ENCODE measurements at places on chromosomes 6 and 20.
A peak's percentile ranks its signal among the peaks of the same experiment; 100 is the strongest.

- DNase-seq: no peak
These were observed 19.0 kb upstream of the GSTA4 start for GRCh38 chr6:53014063-53014462.

- no peak for DNase-seq
These were observed 3.4 kb downstream of the CST2 start for GRCh38 chr20:23823111-23823510.

DNA sequence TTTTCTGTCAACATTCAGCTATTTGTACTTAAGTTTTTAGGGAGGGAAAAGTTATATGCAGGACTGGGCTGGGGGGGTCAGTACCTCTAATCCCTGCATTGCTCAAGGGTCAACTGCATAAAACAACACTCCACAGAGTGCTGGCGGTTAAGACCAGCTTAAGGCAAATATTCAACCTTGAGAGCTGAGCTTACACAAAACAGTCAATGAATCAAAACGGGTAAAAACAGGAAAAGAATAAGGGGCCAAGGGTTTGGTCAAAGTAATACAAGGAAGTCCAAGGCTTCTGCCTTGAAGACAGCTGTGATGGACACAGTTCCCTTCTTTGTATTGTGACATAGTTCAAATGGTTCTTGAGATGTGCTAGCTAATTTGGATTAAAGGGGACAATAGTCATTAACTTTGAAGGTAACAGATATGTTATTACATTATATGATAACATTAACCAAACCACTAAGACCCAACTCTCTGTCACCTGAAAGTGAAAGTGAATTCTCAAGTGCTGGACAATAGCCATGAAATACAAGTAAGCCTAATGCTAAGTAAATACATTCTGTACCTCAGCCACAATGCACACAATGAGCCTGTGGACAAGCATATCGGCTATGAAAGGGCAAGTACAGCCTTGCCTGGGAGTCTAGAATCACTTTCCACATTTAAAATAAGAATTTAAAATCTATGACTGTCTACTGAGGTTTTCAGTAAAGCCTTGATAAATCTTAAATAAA lies 106.8 kb downstream of the PDE10A start:
- no peak for DNase-seq

DNA sequence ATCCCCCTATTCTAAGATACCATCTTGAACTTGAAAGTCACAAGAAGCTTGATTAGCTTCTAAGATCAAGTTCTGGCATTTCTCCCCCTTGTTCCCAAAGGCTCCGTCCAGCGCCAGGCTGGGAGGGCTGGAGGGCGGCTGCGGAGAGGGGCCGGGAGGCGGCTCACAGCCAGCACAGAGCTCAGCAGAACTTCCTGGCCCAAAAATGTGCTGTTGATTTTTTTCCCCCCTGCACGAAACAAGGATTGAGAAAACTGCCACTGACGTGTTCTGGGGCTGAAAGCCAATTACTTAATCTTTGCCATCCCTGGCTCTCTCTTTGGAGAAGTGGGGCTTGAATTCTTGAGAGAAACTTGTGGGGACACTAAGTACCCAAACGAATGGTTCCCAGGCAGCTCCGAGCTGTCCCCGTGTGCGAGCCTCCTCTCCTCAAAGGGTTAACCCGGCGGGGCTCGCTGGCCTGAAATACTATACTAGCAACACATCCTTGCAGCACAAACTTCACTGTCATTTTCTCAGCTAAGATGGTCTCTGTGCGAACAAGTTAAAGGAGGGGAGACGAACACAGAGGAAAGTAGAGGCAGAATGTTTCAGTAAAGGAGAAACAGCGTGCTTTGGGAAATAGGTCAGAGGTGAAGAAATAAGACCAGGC lies 452 bp downstream of the TRAF3IP2 start:
- DNase-seq: peak; percentile 62

GRCh38 chr6:18269717-18270116 lies 5.4 kb upstream of the DEK start:
- DNase-seq: no peak

DNA sequence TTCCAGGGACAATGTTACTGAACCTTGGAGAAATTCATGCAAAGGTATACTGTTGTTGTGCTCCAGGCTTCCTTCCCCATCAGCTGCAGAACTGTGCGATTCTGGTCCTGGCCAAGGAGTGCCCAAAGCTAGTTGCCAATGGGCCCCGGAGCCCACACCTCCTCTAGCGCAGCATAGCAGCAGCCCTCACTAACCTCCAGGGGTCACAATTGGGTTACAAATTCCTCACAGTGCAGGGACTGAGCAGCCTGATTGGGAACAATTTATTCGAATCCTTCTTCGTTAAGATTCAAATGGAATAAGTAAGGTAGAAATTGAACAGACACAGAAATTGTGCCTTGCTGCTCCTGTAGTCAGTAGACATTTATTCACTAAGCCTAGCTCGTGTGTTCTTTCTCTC lies 284.9 kb downstream of the PRKN start:
- peak; percentile 21 for DNase-seq

DNA sequence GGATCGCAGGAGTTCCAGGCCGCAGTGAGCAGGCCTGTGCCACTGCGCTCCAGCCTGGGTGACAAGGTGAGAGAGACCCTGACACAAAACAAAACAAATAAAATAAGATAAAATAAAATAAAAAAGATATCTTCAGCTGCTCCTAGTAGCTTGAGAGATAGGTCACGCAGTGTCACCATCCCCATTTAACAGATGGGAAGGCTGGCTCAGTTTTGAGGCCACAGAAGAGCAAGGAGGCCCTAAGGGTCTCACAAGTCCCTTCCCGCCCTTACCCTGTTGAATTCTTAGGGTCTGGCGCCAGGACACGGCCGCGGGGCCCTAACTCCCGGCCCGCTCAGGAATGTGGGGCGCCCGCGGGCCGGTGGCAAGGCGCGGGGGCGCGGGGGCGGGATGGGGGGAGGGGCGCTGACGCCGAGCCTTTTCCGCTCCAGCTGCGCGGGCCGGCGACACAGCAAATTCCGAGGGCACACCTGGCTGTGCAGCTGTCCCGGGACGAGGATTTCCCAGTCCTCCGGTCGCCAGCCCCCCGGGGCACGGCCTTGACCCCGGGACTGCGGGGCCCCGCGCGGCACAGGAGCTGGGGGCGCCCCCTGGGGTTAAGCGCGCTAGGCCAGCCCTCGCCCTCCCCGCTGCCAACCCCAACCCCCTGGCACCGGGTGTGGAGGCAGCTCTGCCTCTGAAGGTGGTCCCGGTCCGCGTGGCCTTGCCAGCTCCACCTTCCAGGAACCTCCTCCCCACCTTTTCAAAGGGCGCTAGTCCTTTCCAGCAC lies 10.3 kb upstream of the R3HDML start:
- DNase-seq: no peak

GRCh38 chr20:2178318-2179232 lies 76.9 kb downstream of the STK35 start:
- DNase-seq: no peak

DNA sequence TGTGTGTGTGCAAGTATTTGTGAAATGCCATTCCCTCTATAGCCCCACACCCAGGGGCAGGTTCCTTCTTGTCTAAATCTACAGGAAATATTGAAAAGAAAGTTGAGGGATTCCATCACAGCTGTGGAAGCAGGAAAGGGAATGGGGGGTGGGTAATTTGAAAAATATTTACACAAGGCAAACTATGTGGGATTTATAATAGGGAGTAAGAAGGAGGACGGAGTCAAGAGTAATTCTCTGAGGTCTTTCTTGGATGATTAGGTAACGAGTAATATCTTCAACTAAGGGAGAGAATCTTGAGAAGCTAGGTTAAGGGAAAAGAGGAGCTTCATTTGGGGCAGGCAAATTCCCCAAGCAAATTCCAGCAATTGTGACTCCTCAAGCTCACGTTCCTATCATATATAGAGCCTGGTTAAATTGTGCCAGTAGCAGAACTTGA lies 113.5 kb upstream of the SGK1 start:
- no peak for DNase-seq

GRCh38 chr20:4684837-4685413 lies 36.8 kb upstream of the PRND start:
- no peak for DNase-seq

GRCh38 chr20:11796026-11796425 lies 121.7 kb upstream of the BTBD3 start:
- peak; percentile 52 for DNase-seq

DNA sequence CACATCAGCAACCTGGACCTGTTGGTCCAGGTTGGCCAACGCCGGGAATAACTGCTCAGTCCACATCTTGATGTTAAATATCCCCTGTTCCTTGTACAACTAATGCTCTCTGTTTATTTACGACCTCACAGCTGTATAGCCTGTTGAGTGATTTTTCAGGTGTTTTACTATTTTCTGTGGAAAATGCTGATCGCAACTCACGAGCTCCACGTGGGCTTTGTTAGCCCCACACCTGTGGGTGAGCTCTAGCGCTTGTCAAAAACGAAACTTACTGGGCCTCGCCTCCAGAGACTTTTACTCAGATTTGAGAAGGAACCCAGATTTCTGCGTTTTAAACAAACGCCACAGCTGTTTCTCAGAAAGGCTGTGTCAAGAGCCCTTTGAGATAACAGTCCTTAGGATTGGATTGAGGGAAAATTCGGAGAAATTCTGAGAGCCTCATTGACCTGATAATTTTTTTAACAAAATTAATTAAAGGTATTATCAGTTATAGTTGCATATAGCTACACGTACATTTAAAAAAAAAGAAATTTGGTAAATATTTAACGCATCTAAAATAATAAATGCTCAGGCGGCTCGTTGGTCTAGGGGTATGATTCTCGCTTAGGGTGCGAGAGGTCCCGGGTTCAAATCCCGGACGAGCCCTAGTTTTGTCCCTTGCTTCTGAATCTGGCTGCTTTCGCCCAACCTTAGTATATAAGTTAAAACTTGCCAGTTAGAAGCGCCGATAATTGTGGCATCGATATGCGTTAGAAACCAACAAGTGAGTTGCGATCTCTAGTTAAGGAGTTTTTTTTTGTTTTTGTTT lies 16.7 kb downstream of the HMGN4 start:
- peak; percentile 86 for DNase-seq

Data from A673 (cell line).